ENCODE measurements at places on chromosomes 7 and 10.

- H3K27ac ChIP-seq, result no peak overlapping the region
- no peaks in the 10 kb centered on the region for H3K27me3 ChIP-seq
- H3K4me1 ChIP-seq, result no peaks in the 10 kb centered on the region
- DNase-seq, result no peak
- H3K4me3 ChIP-seq, result no peak overlapping the region
Measured at GRCh38 chr10:63077800-63078199, 55.3 kb upstream of the NRBF2 start.

GRCh38 chr10:14742382-14742781 is 32.3 kb downstream of the FAM107B start:
- DNase-seq, result no peak
- no peak overlapping the region for H3K4me3 ChIP-seq
- H3K36me3 ChIP-seq, result no peaks in the 10 kb centered on the region
- no peaks in the 10 kb centered on the region for H3K27me3 ChIP-seq
- H3K27ac ChIP-seq, result no peak overlapping the region

GRCh38 chr7:7099584-7100014 is 82.7 kb upstream of the C1GALT1 start:
- peak; percentile 90 for DNase-seq
- H3K36me3 ChIP-seq, result no peaks in the 10 kb centered on the region
- no peak overlapping the region for H3K4me3 ChIP-seq
- no peaks in the 10 kb centered on the region for H3K27me3 ChIP-seq

- H3K27me3 ChIP-seq, result no peaks in the 10 kb centered on the region
- H3K36me3 ChIP-seq, result peaks cover 16% of the 10 kb centered on the region
- no peaks in the 10 kb centered on the region for H3K4me1 ChIP-seq
- H3K4me3 ChIP-seq, result no peak overlapping the region
Measured at GRCh38 chr7:128069373-128070364, 38.4 kb upstream of the LRRC4 start.

DNA sequence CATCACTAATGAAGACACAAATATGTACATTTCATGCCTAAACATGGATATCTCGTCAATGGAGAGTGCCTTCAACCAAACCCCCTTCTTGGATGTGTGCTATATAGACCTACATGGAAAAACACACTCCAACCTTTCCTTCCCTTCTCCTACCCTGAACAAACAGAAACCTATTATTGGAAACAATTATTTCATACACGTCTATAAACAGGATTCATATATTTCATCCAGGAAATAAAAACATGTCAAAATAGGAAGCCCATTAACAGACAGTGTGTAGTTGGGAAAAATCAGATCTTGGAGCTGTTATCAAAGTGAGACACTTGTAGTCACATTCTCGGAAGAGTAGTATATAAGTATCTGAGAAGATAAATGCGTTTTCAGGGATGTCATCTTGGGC is 81.1 kb downstream of the NRP1 start:
- no peak overlapping the region for H3K4me3 ChIP-seq
- no peak for DNase-seq
- H3K27me3 ChIP-seq, result peaks cover 4% of the 10 kb centered on the region
- H3K4me1 ChIP-seq, result peaks cover 20% of the 10 kb centered on the region

DNA sequence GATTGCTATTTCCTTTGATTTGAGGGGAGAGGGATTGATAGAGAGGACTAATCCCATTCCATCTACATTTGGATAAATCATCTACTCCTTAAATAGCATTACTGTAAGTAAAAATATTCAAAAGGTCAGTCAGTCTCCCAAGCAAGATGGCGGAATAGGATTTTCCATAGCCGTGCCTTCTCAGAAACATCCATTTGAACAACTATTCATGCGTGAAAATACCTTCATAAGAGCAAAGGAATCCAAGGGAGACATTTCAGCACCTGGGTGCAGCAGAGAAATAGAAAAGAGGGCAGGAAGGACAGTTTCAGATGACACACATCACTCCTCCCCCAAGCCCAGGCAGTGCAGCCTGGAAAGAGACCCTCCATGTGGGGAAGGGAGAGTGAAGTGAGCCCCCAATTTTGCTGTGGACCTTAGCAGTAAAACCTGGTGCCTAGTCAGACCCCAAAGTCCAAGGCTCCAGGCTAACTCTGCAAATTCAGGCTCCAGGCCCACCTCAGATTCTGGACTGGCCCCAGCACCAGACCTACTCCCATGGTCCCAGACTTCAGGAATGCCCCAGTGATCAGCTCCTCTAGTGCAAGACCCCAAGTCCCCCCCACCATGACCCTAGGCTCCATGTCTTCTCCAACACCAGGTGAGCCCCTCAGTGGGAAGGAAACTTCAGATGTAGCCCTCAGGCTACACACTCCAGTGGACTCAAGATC is 104.3 kb upstream of the LANCL2 start:
- no peak overlapping the region for H3K4me3 ChIP-seq
- H3K4me1 ChIP-seq, result no peaks in the 10 kb centered on the region
- DNase-seq, result no peak
- H3K27me3 ChIP-seq, result peaks cover 5% of the 10 kb centered on the region

DNA sequence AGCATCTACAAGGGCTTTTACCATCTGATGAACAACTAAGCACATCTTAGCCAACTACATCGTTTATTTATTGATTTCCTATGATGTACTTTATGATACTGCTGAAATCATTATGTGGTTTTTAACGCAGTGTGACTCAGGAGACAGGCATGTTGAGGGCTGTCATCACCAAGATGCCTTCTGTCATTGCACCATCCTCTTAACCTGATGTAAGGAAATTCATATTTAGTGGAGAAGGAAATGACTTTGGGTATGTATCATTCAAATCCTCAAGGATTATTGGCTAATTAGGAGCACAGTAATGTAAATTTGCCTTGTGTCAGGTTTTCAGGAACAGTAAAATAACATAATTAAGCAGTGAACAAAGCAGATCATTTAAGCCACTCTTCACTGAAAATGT is 138.5 kb upstream of the MGMT start:
- H3K4me1 ChIP-seq, result peaks cover 21% of the 10 kb centered on the region
- H3K27me3 ChIP-seq, result no peaks in the 10 kb centered on the region
- no peak for DNase-seq
- H3K27ac ChIP-seq, result no peak overlapping the region
- H3K4me3 ChIP-seq, result no peak overlapping the region

DNA sequence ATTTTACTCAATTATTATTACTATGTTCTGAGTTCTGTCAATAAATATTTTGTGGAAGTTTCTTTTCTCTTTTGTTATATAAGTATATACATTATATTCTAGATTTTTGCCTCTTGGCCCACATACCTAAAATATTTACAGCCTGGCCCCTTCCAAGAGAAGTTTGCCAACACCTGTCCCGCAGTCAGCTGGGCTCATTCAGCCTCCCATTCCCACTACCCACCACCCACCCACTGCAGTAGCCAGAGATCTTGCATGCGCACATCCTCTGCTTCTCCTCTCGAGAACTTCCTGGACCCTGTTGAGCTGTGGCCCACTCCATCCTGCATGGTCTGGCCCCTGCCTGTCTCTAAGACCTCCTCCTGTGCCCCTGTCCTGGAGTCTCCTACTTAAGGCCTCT is 33.6 kb downstream of the WIPF3 start:
- no peak for DNase-seq
- H3K4me3 ChIP-seq, result no peak overlapping the region
- H3K36me3 ChIP-seq, result no peaks in the 10 kb centered on the region
- no peaks in the 10 kb centered on the region for H3K4me1 ChIP-seq

DNA sequence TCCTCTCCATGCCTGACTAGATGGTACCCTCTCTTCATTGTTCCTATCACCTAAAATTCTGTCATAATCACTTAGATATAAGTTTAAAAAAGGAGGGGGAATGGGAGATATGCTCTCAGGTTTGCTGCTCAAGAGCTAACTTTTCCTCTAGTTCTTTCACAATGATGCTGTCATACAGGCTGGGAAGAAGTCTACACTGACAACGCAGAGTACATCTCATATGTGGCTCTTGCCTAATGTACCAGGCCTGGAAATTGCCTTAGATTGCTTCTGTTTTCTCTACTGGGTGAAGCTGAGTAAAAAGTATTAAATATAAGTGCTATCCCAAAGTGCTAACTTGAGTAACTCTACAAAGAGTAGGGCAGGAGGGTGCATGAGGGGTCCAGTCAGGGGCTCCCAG is 43.8 kb upstream of the BET1 start:
- H3K4me3 ChIP-seq, result no peak overlapping the region
- peaks cover 6% of the 10 kb centered on the region for H3K4me1 ChIP-seq
- no peaks in the 10 kb centered on the region for H3K36me3 ChIP-seq
- no peak overlapping the region for H3K27ac ChIP-seq
- DNase-seq, result no peak

DNA sequence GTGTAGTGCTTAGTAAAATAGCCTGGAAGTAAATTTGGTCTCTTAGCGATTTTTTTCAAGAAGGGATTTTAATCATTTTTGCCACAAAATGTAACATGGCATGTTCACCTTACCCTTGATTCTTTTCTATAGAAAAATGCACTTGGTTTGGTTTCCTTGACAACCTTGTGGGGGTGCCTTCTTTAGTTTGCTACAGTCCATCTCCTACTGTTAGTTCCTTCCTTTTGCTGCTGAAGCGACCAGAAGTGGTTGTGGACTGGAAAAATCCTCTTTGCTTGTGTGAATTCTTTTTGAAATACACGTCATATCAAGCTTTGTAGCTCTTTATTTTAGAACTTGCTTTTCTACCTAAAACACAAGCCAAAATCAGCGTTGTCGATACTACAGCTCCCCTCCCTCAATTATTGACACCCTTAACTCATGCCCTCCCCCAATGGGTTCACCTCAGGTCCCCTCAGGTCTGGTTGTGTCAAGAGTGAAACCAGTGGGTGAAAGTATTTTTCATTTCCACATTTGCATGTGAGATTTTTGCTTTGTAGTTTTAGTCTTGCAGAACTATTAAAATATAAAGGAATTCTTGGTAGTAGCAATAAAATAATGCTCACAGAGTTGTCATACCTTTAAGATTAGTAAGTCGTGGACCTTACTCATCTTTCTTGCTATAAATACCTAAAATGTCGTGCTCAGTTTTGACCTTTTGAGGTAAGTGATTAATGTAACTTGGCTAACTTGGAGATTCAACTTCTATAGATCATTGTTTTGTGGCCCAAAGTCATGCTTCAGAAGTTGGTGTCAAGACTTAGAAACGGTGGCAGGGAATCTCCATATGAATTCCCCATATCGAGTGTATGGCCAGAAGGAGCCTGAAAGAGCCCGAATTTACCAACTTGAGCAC is 1.5 kb downstream of the ACTR3B start:
- no peaks in the 10 kb centered on the region for H3K27me3 ChIP-seq
- H3K4me3 ChIP-seq, result peak overlapping the region; percentile 86
- peaks cover 13% of the 10 kb centered on the region for H3K4me1 ChIP-seq
- H3K36me3 ChIP-seq, result no peaks in the 10 kb centered on the region
